Activated T-helper 1 cell treated with anti-CD3 and anti-CD28 coated beads, Interleukin-2, amount 50 U/mL, for 16 hours (primary cell): ENCODE measurements at places on chromosomes 3 and 15.

- DNase-seq: no peak
Measured at GRCh38 chr3:141959589-141960554, 83.4 kb downstream of the ATP1B3 start.

DNA sequence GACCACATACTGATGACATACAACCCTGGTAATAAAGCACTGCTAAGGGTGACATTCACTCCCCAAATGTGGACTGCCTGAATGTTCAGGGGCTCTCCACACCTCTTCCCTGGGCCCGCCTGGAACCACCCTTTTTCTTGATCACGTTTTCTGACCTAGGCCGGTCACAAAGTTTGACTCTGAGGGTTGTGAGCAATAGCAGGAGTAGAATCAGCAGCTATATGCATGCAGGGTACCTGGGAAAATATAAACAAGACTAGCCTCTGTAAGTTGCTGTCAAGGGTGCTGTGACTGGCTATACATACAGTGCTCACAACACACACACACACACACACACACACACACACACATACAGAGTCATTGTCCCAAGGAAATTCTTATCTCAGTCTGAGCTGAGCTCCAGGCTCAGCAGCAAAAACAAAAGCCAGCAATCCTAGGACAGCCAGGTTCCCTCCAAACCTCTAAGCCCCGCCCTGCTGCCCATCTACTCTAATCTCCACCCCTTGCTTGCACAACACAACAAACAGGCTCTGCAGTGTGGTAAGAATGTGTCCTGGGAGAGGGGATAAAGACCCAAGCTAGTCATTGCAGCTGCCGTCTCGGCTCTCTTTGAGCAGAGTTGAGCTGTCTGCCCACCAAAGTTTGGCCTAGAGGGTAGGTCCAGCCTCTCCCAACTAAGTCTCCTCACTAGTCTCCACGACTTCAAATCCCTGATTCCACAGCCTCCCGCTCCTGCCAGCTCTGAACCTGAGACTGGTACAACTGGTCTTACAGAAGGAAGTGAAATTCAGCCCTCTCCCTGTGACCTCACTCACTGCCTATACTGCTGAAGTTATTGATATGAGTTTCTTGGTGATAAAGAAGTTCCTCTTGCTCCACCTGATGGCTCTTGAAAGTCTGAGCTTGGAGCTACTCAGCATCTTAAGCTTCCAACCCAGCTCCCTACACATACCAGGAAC, 2.2 kb downstream of the BMF start:
- DNase-seq: no peak

GRCh38 chr3:51968883-51969678, 1.8 kb upstream of the PCBP4 start:
- DNase-seq: no peak

DNA sequence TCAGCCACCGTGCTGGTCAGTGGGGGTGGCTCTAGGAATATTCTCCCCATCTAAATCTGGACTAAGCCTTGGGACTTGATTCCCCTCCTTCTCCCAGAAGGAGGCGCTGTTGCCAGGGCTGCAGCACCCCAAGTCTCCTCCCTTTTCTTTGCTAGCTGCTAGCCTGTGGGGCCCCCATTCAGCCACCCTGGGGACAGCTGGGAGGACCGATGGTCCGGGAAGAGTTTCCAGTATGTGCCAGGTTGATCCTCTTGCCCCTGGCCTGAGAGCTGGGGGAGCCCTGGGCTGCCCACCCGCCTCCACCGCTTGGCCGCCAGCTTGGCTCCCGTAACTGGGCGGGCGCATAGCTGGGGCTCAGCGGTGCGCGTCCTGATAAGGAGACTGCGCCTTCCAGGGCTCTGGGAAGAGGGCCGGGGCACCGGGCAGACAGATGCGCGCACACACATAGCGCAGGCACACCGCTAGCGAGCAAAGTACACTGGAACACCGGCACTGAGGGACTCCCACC, 4.2 kb downstream of the SMAD6 start:
- no peak for DNase-seq

DNA sequence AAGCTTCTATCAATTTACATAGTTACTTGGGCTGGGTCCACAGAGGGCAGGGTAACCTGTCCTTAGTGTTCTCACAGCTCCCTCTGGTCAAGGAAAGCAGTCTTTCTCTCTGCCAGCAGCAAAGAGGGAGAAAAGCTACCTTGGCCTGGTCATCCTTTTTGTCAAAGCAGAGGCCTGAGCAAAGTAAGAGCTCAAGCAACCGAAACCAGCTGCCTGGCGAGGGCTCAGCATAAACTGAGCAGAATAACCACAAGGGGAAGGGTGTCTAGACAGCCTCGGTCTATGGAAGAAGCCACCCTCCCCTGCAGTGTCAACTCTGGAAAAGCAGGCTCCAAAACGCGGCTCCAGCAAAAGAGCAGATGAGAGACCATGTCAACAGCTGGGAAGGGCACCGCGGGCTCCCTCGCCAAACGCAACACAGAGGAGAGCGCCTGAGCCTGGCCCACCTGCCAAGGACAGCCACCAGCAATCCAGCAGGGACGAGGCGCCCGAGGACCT, 17.4 kb downstream of the LRIG1 start:
- no peak for DNase-seq
